ENCODE measurements at places on chromosomes 2 and 18. TPM values are rescaled to one million over a fixed set of nuclear protein-coding genes. Genes with fewer than 3 reads are reported as not detected.
A peak's percentile ranks its signal among the peaks of the same experiment; 100 is the strongest.

GRCh38 chr18:79458131-79458838, 62.6 kb downstream of the NFATC1 start:
- DNase-seq: peak; percentile 22

- no peak for DNase-seq
Observed at GRCh38 chr2:168599738-168600137, 143.7 kb downstream of the CERS6 start.

GRCh38 chr2:217010173-217010572, 150.3 kb upstream of the TNP1 start:
- DNase-seq: no peak

- no peak for DNase-seq
Observed at GRCh38 chr2:17894005-17894404, 15.5 kb downstream of the KCNS3 start.

- no peak for DNase-seq
Observed at GRCh38 chr18:77129150-77129551, 3.4 kb downstream of the MBP start.

DNA sequence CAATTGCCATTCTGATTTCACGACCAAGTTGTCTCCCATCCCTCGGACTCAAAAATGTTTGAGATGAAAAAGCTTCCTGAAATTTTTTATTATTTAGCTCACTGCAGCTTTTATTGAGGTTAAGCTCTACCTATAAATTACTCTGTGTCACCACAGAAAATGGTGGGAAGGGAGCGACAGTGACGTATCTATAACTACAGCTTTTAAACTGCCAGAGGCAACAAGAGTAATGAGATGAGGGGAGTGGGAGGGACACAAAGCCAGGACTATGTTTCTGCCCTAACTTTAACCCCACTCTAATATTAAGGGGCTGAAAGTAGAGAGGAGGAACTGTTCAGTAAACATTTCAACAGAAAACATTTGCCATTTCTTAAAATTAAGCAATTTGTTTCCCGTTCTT, 37.4 kb downstream of the SMAD2 start:
- DNase-seq: no peak

The OSR1 gene
- total RNA-seq: 2.4 TPM

DNA sequence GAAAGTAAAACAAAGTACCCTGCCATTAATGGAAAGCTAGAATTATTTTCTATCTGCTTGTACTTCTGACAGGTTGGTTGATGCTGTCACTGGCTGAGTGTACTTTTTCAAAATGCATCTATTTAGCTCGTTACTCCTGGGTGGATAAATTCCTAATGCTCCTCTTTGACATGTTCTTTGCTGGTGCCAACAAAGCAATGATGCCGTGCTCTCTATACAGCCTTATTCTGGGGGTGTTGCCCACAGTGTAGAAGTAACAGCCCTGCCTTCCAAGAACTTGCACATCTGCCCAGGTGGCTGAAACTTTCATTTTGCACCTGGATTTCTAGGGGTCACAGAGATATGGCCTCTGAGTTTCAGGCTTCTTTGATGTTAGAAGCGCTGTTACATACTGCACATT, 132.4 kb downstream of the SLC4A3 start:
- no peak for DNase-seq

GRCh38 chr2:85888684-85889626, at the start of gene ST3GAL5:
Gene ST3GAL5, minus strand, starts transcription at chr2:85888990. Its CDS starts 85 bp downstream, at chr2:85888905.
- peak; percentile 93 for DNase-seq

DNA sequence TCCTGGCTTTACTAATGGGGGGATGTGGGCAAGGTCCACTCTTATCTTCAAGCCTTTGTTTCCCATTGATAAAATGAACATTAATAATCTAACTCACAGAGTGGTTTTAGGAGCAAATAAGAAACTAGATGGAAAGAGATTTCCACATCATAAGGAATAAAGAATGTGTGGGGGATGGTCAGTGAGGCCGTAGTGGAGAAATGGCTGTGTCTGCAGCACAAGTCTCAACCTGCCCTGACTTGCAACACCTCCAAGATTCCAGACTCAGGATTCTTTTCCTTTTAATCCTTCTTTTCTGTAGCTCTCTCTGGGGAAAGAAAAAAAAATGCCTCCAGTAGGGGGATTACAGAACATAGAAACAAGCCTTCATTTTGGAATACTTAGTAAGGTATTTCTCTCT, 124.2 kb upstream of the MEX3C start:
- DNase-seq: no peak

The ACVR1C gene
- 5.7 TPM for total RNA-seq

The GAL3ST2 gene
- total RNA-seq: 34.2 TPM

- DNase-seq: no peak
Observed at GRCh38 chr2:106552921-106553320, 65.8 kb downstream of the CD8B2 start.

DNA sequence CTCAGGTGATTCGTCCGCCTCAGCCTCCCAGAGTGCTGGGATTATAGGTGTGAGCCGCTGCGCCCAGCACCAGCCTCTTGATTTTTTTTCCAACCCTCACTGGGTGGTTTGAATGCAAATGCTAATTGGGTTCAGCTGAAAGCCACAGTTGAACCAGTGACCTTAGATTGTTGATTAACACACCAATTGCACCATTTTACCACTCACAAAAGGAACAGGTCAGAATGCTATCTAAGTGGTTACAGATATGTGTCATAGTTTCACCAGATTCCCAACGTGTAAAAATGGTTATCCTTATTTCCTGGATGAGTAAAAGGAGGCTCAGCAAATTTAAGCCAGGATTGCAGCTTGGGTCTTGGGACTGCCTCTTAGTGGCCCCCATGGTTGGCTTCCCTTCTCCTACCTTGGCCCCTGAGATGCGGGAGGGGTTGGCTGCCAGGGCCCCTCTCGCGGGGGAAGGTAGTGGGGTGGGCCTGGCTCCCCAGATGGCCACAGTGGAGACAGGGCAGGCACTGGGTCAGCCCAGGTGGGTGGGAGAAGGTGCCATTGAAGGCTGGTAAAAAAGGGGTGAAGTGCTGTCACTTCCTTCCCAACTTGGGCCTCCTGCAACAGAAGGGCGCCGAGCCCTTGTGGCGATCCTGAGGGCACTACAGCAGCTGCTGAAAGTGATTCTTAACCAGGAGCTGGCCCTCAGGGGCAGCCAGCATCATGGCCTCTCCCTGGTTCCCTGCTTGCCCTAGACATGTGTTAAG, 164.9 kb upstream of the HAAO start:
- DNase-seq: no peak

DNA sequence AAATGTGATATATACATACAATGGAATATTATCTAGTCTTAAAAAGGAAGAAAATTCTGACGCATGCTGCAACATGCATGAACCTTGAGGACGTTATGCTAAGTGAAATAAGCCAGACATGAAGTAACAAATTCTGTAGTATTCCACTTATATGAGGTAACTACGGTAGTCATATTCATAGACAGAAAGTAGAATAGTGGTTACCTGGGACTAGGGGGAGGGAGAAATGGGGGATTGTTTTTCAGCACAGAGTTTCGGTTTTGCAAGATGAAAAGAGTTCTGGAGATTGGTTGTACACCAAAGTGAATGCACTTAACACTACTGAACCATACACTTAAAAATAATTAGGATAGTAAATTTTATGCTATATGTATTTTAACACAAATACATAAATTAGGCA, 215.9 kb upstream of the FBXO11 start:
- DNase-seq: no peak

The CRACDL gene
- total RNA-seq: 11.5 TPM

The UCN gene
- total RNA-seq: 1.0 TPM

- DNase-seq: no peak
Observed at GRCh38 chr2:42859791-42860190, 67.4 kb upstream of the HAAO start.

DNA sequence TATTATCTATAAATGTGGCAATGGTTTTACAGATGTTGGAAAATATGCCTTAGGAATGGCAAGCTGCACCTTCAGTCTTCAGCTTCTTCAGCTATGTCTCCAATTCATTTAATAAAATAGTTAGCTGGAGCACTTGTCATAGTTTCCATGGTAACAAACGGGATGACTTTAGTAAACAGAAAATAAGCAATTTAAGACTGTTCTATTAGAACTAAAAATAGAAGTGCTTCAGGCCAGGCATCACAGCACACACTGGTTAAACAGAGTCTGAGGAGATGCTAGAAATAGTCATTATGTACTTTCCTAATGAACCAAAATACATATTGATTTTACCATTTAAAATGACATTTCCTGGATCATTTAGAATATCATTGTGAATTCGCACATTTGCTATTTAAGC, 195.0 kb downstream of the GCA start:
- no peak for DNase-seq

GRCh38 chr2:10303181-10303693, 533 bp downstream of the HPCAL1 start:
- DNase-seq: peak; percentile 49

DNA sequence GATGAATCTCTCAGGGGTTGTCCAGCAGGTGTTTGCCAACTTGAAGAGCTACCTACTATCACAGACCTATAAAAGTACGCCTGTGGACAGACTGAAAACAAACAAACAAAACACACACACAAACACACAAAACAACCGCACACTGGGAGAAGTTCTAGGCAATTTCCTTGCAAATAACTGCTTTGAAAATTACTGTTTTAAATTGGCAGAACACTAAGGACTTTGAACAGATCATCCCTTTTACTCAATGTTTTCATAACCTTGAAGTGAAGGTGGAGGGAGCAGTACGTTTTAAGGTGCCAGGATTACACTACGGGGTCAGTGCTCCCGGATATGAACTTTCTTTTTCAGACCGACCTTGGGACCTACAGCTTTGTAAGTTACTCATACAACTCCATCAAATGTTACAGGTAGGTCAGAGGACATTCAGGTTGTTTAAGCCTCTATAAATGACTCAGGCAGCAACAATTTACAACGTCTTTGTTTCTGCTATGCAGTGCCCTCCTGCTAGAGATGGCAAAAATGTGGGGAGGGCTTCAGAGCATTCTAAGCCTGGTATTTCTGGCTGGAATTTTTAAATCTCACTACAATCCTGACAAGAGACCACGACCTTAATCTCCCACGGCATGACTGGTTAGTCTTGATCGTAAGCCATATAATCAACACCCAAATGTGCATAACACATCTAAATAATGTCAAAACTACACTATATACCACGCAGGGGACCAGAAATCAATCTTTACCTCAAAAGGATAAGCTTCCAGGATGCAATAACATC, 1.4 kb upstream of the SLC20A1 start:
- DNase-seq: peak; percentile 73

The PTPRM gene
- total RNA-seq: 8.1 TPM

- DNase-seq: no peak
Observed at GRCh38 chr2:123826729-123827271, 198.3 kb upstream of the CNTNAP5 start.

DNA sequence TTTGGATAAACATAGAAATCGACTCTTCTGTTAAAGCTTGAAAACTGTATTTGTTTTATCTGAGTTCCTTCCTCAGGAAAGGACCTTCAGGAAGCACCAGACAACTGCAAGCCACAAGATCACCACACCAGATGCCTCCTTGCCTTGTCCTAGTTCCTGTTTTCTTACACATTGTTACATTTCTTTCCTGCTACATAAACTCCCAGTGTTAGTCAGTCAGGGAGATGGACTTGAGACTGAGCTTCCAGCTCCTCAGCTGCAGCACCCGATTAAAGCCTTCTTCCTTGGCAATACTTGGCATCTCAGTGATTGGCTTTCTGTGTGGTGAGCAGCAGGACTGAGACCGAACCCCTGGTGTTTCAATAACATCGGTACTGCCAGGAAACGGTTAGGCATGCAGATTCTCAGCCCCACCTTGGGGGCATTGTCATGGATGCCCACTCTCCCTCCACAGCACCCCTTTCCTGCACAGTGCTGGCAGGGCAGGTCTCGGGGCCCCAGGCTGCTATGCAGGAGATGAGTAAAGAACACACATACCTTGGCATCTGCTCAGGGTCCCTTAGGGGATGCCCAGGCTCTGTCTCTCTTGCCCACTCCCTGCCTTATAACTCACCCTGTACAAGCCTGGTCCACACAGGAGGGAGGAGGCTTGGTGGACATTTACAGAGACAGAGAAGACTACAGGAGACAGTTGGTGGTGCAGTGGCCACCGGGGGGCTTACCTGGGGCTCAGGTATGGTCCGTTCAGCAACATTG, 32.6 kb downstream of the ANKMY1 start:
- DNase-seq: no peak
